ENCODE measurements at places on chromosomes 2 and 18.
A peak's percentile ranks its signal among the peaks of the same experiment; 100 is the strongest.

DNA sequence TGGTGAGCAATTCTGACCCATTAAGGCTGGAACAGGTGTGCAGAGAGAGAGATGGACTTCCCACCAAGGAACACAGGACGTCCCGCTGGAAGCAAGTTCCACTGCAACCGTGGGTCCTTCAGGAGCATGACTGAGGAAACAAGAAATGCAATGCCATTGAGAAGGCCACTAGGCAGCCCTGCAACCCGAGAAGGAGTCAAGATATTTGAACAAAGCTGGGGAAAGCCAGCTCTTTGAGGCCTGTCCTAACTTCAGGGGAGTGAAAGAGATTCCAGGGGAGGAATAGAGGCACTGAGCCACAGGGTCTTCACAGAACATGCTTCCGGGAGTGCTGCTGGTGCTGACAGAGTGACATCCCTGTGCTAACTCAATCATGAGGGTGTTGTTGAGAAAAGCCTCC, 153.8 kb upstream of the ZNF236 start:
- DNase-seq = no peak

GRCh38 chr2:128145651-128146050, 54.7 kb downstream of the UGGT1 start:
- no peak for DNase-seq

DNA sequence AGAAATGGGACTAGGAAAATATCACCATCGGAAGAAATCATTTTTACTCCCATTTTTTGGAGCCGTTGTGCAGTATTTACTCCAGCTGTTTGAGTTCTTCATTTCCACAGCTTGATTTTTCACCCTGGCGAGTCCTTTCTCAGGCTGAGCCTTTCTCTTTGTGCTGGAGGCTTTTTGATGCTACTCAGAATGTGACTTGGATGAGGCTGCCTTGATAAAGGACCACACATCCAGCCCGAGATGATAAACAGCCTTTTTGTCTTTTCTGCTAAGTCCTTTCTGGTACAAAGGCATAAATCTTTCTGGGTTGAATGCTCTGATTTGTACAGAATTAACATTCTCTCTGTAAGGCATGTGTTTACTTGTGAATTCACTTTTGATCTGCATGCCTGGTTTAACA, 17.6 kb upstream of the CTDP1 start:
- no peak for DNase-seq

- no peak for DNase-seq
Measured at GRCh38 chr18:35026407-35027061, 14.7 kb upstream of the MAPRE2 start.

GRCh38 chr2:224556381-224556780, 28.8 kb downstream of the CUL3 start:
- no peak for DNase-seq

DNA sequence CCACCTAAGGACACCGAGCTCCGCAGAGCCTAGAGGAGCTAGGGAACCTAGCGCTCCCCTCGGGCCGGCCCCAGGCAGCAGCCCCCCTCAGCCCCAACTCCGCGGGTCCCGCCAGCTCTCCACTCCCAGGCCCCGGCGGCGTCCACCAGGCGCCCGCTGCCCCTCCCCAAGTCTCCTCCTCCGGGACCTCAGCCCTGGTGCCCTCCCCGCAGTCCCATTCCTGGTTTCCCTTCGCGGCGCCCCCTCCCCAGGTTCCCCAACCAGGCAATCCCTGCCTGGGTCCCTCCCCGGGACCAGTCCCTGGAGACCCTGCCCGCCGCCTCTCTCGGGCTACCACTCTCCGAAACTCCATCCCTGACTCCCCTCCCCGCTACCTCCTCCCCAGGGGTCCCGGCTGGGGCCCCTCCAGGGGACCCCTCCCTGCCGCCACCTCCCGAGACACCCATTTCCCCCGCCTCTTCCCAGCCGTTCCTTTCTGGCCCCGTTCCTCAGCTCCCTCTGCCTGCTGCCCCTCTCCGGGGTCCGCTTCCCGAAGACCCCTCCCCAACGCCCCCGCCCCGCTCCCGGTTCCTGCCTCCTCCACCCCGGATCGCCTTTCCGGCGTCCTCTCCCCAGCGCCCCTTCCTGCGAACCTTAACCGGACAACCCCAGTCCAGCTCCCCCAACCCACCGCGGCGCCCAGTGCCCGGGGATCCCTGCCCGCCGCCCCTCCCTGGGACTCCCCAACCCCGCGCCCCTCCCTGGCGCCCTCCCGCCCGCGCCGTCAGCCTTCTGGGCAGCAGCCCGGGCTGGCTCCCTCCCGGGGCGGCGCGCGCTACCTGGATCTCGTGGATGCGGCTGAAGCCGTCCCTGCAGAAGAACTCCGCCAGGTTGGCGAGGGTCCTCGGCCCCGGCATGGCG, 678 bp downstream of the CYP27C1 start:
- DNase-seq = peak; percentile 30

DNA sequence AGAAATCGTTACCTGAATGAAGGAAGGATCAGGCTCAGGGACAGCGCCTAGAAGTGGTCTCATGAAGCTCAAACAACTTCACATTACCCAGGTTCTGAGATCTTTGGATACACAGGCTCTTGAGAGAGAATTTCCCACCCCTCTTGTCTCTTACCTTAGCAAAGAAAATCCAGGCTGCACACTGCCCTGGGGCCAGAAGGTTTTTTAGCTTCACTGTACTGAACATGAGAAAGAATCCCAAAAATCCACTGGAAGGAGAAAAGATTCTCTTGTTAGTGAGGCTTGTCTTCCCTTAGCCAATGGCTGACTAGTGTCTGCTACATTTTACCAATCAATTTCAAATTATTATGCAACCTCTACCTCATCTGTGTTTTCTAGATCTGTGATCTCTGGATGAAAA, 101.0 kb upstream of the RIOK3 start:
- DNase-seq = no peak

DNA sequence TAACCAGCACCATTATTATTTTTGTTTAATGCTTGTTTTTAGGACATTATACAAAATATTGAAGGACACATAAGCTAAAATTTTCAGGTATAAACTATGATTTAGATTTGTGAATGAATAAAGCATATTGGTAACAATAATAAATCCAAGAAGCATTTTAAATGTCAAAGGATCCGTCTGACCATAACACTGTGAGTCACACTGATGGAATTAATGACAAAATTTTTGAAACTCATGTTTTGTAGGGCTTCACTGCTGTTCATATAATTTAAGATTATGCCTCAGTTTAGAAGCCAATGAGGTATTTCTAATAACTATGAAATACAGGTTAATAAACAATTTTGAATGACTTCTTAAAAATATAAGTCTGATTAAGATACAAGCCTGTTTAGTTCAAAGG, 124.6 kb downstream of the TMEFF2 start:
- no peak for DNase-seq
